ENCODE measurements at places on chromosomes 6 and 20. TPM values are rescaled to one million over a fixed set of nuclear protein-coding genes. Genes with fewer than 3 reads are reported as not detected.

BPIFB1 gene
- not detected for total RNA-seq

PHACTR1 gene
- total RNA-seq, result 87.4 TPM

KCNK5 gene
- total RNA-seq, result 0.14 TPM

EIF2S2 gene
- 38.4 TPM for total RNA-seq

CLPSL2 gene
- total RNA-seq, result not detected

VWA7 gene
- total RNA-seq, result 16.1 TPM

MMP24 gene
- total RNA-seq, result 0.42 TPM

PGK2 gene
- total RNA-seq, result not detected

MRAP2 gene
- total RNA-seq, result not detected

TPMT gene
- 13.6 TPM for total RNA-seq

TRIM39 gene
- 9.6 TPM for total RNA-seq

KIAA1755 gene
- total RNA-seq, result 5.5 TPM

NMBR gene
- total RNA-seq, result not detected

GRIK2 gene
- 6.7 TPM for total RNA-seq

HLA-DPA1 gene
- total RNA-seq, result 39.9 TPM

RNF217 gene
- total RNA-seq, result 19.8 TPM

LINC00237 gene
- total RNA-seq, result not detected

ZC2HC1B gene
- total RNA-seq, result not detected
